ENCODE measurements at places on chromosomes 5 and 9. TPM values are rescaled to one million over a fixed set of nuclear protein-coding genes. Genes with fewer than 3 reads are reported as not detected.

Gene MED7
- total RNA-seq: 10.3 TPM

Gene GPR150
- total RNA-seq: 0.14 TPM

DNA sequence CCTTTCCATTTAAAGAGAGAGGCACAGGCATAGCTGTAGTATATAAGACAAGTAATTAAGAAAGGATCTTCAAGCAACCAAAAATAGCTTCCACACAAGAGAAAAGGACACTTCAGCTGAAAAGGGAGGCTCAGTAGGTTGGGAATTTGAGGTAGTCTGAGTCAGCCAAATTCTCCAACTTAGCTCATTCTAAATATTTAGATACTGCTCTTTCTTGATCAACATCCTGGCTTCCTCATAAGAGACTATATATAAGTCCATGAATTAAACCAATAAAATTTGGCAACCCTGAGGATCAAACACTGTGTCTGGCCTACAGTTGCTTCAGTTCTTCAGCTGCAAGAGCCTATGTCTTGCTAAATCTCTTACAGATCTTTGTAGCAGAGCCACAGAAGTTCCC is 17.8 kb downstream of the HINT1 start:
- no peak overlapping the region for H3K27ac ChIP-seq
- H3K4me1 ChIP-seq: no peaks in the 10 kb centered on the region
- H3K27me3 ChIP-seq: no peaks in the 10 kb centered on the region

GRCh38 chr5:123000731-123001130 is 35.8 kb downstream of the PPIC start:
- H3K27ac ChIP-seq: no peak overlapping the region
- no peaks in the 10 kb centered on the region for H3K4me1 ChIP-seq
- no peaks in the 10 kb centered on the region for H3K36me3 ChIP-seq

DNA sequence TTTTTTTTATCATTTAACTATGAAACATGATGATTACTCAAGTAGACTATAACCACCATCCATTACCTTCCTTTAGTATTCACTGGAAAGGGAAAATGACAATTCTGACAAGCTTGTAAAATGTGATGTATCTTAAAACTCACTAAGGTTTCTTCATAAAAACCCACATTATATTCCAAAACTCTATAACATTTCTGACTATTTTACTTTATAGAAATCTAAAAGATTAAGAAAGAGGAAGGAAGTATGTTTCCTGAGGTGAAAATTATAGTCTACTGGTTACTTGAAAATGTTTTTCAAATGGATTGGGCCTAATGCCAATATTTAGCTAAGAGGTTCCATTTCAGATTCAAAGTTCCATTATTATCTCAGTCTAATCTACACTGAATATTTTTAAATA is 1982.2 kb upstream of the C9orf72 start:
- no peaks in the 10 kb centered on the region for H3K4me1 ChIP-seq
- H3K27ac ChIP-seq: no peak overlapping the region
- no peak for DNase-seq
- no peak overlapping the region for H3K4me3 ChIP-seq
- no peaks in the 10 kb centered on the region for H3K36me3 ChIP-seq

DNA sequence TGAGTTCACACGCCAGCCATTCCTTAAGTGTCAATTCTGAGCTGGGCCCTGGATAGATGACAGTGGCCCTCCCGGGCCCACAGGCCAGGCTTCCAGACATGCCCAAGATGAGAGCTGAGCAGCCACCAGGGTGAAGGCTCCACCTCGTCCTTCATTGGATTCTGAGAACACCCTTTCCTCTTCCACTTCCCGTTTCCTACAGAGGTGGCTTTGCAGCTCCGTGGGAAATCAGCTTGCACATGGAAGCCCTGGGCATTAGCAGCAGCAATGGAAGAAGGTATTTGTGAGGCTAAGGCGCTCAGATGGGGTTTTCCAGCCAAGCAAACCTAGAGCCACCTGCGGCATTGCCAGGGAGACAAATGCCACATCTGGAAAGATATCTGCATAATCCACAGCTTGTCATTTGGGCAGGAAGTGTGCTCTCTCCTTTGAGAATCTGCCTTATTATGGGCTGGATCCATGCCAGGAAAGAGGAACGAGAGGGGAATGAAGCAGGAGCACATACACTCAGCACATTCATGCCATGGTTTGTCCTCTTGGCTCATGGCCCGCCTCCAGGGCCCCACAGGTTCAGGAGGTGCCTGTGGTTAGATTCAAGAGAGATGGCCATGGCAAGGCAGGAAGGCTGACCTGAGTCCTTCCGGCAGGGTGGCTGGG is 34.1 kb downstream of the CFAP77 start:
- no peak for DNase-seq
- no peaks in the 10 kb centered on the region for H3K36me3 ChIP-seq
- no peak overlapping the region for H3K27ac ChIP-seq

Gene ARL10
- total RNA-seq: 6.0 TPM

- no peaks in the 10 kb centered on the region for H3K27me3 ChIP-seq
- H3K4me1 ChIP-seq: peaks cover 34% of the 10 kb centered on the region
- peaks cover 3% of the 10 kb centered on the region for H3K36me3 ChIP-seq
- no peak for DNase-seq
These were observed 44.7 kb downstream of the GGTA1 start for GRCh38 chr9:121454972-121455371.

Data from left ventricle myocardium inferior (tissue), 1 donor.